T-helper 1 cell (primary cell): ENCODE measurements at places on chromosomes 1 and 21.
A peak's percentile ranks its signal among the peaks of the same experiment; 100 is the strongest.

DNA sequence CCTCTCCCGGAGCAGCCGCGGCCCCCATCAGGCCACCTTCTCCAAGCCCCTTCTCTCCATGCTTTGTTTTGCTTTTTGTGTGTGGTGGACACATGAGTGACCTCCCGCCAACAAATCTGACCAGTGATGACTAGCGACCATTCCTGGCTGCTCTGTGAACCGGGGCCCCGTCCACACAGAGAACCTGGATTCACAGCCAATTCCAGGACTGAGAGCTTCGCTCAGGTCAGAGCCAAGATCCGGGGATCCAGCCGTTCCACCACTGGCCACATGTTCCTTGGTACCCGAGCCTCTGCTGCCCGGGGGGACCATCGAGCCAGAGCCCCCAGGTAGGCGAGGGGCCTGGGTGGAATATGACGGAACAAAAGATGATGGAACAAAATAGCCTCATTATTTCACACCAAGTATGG, 46.7 kb upstream of the COL18A1 start:
- no peak for DNase-seq

DNA sequence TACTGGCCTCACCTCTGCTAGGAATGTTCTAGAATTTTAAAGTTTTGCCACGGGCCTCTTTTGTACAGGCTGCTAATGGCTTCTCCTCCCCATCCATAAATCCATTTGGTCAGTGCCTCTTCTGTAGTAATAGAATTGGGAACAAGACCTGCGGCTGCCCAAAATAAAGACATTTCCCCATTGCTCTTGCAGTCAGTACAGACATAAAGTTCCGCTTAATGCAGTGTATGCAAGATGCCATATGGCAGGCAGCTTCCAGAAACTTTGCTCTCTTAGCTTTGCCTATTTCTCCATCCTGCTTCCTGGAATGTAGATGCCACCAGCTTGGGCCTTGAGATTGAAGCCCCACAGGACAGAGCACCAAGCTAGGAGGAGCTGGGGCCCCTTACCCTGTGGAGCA, 3.7 kb upstream of the SLC2A5 start:
- DNase-seq: no peak

- no peak for DNase-seq
These were observed 477.2 kb downstream of the BRINP3 start for GRCh38 chr1:190000365-190000872.

GRCh38 chr1:168811176-168811575, 82.2 kb upstream of the DPT start:
- DNase-seq: no peak

GRCh38 chr21:28317177-28317950, 675.3 kb downstream of the LTN1 start:
- DNase-seq: no peak

DNA sequence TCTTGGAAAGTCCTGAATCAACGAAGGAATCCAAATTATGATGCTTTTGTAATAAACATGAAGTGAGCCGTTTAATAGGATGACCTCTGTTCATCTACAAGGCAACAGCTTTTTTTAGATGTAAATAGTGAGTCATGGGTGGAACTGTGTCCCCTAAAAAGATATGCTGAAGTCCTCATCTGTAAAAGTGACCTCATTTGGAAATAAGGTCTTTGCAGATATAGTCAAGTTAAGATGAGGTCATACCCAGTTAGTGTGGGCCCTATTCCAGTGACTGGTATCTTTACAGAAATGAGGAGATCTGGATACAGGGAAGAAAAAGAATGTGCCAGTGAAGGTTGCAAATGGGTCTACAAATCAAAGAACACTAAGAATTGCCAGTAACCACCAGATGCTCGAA, 1287.3 kb upstream of the ADGRL4 start:
- no peak for DNase-seq

- DNase-seq: peak; percentile 10
These were observed 7.2 kb upstream of the ETS2 start for GRCh38 chr21:38798481-38798882.

DNA sequence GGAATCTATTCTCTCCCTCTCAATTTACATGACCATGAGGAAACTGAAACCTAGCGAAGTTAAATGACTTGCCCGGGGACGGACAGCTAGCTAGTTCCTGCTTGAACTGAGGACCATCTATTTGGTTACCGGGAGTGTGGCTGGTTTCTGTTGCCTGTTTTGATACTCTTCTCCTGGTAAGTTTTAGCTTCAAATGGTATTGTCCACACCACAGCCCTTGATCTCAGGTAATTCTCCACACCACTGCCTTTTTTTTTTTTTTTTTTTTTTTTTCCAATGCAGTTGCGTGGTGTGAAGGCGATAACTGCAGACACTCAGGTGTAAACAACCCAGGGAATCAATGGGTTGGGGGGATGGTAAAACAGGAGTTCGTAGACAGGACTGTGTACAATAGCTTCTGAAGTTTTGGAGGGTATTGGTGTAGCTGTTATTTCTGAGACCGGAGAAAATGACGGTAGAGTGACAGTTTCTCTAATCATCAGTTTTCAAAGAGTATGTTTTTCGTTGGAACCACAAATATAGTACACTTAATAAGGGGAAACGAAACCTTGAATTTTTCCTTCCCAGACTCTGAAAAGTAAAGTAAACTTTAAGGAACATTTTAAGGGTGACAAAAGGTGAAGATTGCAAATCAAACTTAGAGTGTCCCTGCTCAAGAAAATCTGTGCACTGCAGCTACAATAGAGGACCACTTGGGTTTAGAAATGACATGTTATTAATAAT, 125.3 kb upstream of the CACYBP start:
- DNase-seq: no peak

DNA sequence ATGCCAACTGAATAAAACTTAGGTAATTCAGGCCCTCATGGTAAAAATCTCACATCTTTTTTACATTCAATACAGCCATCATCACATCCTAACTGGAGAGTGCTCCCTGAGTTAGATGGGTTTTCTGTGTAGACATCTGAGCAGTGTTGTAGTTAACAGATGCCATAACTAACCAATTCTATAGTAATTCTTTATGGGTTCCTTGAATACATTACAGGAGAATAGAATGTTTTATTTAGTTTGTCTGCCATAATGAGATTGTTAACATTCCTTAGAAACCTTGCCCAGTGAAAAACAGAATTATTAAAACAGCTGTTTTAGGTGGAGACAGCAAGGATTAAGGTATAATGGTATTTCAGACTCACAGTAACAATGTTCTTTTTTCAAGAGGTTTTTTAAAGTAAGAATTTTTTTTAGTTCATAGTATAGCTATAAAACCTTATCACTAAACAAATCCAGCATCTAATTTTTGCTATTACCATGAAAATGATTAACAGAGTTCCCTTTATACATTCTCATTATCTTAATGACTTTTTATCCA, 95.3 kb downstream of the ATP5PO start:
- DNase-seq: no peak

DNA sequence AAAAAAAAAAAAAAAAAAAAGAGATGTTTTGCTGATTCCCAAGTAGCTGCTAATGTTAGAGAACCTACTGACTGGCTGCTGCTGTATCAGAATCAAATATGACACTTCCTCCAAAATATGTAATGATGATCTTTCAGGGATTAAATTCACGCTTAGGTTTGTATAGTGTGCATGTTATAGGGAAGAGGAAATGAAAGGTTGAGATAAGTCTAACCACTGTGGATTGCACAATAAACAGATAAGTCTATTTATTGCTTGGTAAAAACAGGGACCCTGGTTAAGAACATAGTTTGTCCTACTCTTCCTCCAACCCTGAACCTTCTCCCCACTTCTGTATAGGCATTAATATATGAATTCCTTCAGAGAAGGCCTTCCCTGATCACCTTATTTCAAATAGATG, 13.2 kb downstream of the RC3H1 start:
- DNase-seq: no peak

- no peak for DNase-seq
These were observed 36.7 kb downstream of the ATP2B4 start for GRCh38 chr1:203663294-203663693.

- no peak for DNase-seq
These were observed 59.1 kb downstream of the BCL9 start for GRCh38 chr1:147600119-147601111.

DNA sequence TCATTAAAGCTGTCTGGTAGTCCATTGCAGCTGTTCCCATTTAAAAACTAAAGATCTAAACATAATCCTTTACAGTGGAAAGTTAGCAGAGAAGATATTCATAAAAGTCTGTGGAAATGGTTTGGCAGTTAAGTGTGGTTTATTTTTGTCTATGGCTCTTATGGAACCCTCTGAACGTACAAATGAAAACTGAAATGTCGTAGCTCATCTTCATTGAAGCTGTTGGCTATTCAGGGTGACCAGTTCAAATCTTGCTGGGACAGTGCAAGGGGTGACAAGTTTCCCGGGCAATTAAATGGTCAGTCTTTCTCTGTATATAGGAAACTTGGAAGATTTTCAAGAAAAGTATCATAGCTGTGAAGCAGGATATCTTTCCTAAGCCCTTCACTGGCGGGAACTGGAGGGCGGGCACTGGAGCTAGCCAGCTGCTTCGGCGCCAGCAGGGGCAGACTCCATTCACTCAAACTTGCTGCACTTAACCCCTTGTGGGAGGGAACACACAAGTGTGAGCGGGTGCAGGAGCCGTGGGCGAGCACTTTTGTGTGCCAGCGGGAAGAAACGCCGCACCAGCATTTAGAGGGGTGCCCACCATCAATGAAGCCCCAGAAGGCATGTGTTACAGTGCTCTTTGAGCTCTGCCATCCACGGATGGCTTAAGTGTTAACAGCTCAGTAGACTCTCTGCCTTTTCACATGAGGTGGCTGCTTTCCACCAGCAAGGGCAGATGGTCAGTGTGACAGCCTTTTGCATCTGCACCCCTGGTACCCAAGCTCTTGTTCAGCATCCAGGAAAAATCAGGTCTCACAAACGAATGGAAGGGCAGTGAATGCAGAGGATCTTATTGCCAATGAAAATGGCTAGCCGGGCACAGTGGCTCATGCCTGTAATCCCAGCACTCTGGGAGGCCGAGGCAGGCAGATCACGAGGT, 232.1 kb upstream of the KAZN start:
- DNase-seq: no peak

DNA sequence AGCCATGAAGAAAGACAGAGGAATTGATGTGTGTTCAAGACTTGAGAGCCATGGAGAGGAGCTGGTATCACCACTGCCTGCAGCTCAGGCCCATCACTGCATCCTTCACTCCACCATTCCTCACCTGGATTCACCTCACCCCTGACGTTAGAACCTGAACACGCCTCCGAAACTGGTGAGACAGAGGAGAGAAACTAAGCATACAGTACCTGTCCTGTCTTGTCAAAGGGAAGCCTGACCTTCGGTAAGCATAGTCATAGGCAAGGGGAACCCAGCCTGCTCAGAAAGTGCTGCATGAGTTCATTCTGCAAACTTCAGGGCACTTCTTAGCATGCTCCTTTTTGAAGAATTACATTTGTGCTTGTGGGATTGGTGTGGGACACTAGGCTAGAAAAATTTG, 425.8 kb downstream of the DSCAM start:
- DNase-seq: no peak

GRCh38 chr1:186055846-186056245, 319.2 kb downstream of the TPR start:
- no peak for DNase-seq
